ENCODE measurements at places on chromosomes 2 and 18.

- DNase-seq = no peak
These were observed 48.8 kb upstream of the PPP1CB start for GRCh38 chr2:28702878-28703277.

GRCh38 chr2:120587279-120587996, 148.2 kb upstream of the GLI2 start:
- peak; percentile 41 for DNase-seq

DNA sequence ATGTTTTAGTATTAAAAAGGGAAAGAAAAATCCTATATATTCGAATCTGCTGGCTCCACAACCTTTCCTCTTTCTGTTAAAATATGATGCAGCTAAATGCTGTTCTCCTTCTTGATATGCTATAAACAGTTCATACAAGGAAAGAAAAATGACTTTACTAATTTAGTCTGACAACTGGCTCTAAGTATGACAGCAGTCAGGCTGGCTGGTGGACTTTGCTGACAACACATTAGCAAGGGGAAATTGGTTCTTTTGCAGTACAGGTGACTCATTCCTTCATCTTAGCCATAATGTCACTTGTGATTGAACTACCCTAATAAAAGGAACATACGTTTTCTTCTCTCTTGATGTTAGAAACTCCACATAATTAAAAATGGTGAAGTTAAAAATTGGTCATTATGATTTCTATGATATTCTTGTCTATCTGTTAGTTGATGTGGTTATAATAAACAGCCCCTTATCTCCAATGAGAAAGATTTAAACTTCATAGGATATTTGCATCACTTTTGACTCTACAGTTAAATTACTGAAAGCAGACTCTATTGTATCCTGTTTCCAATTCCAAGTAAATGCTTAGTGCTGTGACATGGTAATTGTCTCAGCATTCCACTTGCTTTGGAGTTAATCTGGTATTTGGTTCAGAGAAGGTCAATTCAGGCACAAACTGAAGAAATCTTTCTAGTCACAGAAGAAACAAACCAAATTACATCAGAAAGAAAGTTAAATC, 315.3 kb upstream of the GULP1 start:
- no peak for DNase-seq

GRCh38 chr18:58535340-58536201, 93.3 kb downstream of the ALPK2 start:
- DNase-seq = no peak

DNA sequence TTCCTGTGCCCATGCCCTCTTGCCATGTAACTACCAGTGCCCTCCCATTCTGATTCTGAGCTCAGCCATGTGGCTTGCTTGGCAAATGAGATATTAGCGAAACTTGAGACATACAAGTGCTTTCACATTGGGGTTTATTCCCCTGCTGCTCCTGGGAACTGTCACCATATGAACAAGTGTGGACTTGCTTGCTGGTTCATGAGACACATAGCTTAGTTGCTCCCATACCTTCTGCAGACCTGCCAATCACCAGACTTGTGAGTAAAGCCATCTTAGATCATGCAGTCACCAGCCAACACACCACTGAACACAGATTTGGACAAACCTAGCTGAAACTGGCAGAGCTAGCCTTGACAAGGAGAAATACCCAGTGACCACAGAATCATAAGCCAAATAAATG, 155.1 kb downstream of the SS18 start:
- no peak for DNase-seq

DNA sequence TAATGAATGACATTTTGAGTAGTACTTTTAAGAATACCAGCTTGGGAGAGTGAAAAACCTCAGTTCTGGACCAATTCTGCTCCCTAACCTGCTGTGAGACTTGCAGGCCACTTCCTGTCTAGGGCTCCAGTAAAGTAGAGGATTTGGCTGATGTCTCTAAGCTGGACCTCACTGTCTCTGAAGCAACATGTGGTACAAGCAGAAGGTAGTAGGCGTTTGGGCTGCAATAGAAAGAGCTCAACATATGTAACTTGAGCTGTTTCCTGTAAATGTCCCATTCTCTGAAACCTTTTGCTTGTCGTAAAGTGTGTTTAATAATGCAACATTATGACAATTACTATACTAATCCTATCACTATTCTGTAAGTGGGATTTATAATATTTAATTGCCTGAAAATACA, 213.1 kb downstream of the MYO3B start:
- DNase-seq = no peak

- DNase-seq = no peak
These were observed 46.2 kb downstream of the COA5 start for GRCh38 chr2:98561902-98562695.

GRCh38 chr2:189444322-189444721, 3.0 kb downstream of the WDR75 start:
- DNase-seq = no peak

DNA sequence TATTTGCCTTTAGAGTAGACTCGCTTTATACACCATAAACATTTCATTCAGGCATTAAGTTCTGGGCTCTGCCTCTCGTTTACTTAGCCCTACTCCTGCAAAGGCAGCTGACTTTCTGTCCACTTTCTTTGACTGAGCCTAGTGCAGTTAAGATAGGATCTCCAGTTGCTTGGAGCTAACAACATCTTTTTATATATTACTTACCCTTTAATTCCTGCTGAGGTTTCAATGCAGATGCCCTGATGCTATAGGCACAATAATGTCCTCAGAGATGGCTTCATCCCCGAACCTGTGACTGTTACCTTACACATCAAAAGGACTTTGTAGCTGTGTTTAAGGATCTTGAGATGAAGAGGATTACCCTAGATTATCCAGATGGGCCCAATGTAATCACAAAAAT, 505.8 kb upstream of the TNP1 start:
- DNase-seq = no peak

DNA sequence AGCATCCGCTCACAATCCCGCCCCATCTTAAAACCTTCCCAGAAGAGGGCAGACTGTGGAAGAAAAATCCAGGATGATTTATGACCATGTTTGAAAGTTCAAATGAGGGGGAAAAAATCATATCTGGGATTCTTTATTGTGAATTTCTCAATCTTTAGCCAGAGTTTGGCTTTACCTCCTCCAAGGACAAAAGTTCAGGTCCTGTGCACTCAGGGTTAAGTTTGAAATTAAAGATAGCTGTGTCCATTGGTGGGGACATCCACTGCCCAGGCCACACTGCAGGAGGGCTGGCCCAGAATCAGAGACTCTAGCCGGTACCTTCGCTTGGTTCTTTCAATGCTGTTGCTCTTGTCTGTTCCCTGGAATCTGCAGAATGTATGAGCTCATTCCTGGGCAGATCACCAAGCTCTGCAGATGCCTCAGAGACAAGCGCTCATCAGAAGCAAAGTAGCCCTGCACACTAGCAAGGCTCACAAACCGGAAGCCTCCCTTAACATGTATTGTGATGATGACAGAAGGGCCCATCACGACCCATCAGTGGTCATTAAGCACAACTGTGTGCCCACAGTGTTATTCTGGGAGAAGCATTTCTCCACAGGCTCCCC, 375.3 kb upstream of the KLHL29 start:
- DNase-seq = no peak

DNA sequence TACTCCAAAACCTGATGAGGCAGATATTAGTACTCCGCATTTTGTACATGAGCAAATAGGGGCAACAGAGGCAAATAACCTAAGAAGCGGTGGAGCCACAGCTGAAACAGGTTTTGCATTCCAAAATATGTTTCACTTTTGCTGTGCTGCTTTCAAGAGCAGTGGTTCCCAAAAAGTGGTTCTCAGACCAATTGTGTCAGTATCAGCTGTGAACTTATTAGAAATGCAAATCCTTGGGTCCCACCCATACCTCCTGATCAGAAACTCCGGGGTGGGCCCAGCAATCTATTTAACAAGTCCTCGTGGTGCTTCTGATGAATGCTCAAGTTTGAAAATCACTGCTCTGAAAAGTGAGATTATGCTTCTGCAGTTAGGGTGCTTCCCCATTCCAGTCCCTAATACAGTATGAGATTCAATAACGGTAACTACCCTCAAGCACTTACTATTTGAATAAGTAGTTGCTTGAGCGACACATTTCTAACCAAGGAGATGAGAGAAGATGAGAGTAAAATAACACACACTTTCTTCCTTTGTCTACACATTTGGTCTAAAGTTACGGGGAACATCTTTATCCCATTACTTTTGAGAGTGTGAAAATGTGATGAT, 17.8 kb upstream of the TCF4 start:
- no peak for DNase-seq

DNA sequence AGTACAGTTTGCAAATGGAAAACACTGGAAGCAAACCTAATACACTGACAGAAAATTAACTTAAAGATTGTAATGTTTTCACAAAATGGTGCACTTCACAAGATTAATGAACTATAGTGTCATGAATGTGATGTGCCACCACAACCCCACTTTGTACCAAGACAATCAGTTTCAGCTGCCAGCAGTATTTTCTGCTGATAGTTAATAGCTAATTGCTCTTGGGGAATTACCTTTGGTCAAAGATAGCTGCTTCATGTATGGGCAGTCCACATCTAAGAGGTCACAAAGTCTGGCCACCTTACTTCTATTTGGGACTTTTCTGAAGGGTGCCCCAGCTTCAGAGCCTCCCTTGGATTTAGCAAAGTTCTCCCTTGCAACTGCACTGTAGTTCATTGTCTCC, 254.0 kb downstream of the CALCRL start:
- no peak for DNase-seq

- DNase-seq = no peak
These were observed 24.9 kb downstream of the MYO7B start for GRCh38 chr2:127560201-127560930.

DNA sequence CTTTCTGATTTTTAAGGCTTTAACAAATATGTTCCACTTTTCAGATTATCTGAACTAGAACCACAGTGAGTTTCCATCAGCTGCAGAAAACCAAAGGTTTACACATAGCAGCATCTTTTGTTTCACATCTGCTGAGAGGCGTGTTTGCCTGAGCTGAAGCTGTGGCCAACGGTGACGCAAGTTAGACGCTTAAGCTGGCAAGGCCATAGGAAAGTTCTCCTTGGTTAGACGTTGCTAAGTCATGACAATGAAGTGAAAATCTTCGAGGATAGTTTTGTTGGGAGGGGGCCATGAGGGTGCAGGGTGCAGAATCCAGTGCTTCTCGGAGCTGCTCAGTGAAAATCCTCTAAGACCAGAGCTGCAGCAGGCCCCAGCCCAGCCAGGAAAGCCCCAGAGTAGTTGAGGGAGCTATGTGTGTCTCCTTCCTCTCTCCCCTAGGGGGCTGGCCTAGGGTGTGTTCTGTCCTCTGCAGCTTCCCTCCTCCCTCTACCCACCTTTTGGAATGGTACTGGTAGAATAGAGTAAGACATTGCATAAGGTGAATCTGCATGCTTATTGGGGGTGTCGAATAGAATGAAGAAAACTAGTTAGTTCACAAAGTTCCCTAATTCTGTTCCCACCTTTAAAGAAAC, 105.4 kb downstream of the FHOD3 start:
- DNase-seq = no peak
